ENCODE measurements at places on chromosomes 3 and 15. TPM values are rescaled to one million over a fixed set of nuclear protein-coding genes. Genes with fewer than 3 reads are reported as not detected.

Gene SERINC4
- total RNA-seq = not detected

Gene TTLL13
- total RNA-seq = 0.14 TPM

Gene CCRL2
- total RNA-seq = not detected

Gene CLDN16
- 0.34 TPM for total RNA-seq

Gene LDHAL6B
- total RNA-seq = not detected

Gene MCTP2
- not detected for total RNA-seq

Gene DNASE1L3
- total RNA-seq = not detected

Gene PTX3
- 1.0 TPM for total RNA-seq

Gene GALNT15
- total RNA-seq = 0.04 TPM
